GM03348 (cell line): ENCODE measurements at places on chromosomes 16 and 17.
A peak's percentile ranks its signal among the peaks of the same experiment; 100 is the strongest.

DNA sequence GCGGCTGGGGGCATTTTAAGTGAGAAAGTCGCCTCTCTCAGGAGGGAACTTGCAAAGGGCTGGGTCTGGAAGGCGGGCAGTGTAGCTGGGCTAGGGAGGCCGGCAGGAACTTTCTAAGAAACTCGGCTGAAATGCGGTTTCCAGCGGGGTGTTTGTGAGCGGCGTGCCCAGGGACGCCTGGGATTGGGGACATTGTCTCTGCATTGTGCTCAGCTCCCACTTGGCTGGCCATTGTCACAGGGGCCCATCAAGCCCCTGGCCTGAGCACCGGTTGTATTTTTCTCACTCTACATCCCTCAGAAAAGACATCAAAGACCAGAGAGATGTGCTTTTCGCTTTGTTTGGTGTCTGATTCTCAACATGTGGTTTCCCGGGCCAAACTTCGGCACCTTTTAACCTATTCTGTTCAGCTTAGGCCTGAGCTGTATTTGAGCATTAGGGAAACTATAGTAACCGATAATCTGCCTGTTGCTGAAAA is 291.1 kb upstream of the IRX3 start:
- DNase-seq = no peak

GRCh38 chr16:47196457-47196856 is 52.7 kb upstream of the NETO2 start:
- DNase-seq = no peak

GRCh38 chr17:74219576-74220133 is 6.3 kb downstream of the TTYH2 start:
- no peak for DNase-seq

DNA sequence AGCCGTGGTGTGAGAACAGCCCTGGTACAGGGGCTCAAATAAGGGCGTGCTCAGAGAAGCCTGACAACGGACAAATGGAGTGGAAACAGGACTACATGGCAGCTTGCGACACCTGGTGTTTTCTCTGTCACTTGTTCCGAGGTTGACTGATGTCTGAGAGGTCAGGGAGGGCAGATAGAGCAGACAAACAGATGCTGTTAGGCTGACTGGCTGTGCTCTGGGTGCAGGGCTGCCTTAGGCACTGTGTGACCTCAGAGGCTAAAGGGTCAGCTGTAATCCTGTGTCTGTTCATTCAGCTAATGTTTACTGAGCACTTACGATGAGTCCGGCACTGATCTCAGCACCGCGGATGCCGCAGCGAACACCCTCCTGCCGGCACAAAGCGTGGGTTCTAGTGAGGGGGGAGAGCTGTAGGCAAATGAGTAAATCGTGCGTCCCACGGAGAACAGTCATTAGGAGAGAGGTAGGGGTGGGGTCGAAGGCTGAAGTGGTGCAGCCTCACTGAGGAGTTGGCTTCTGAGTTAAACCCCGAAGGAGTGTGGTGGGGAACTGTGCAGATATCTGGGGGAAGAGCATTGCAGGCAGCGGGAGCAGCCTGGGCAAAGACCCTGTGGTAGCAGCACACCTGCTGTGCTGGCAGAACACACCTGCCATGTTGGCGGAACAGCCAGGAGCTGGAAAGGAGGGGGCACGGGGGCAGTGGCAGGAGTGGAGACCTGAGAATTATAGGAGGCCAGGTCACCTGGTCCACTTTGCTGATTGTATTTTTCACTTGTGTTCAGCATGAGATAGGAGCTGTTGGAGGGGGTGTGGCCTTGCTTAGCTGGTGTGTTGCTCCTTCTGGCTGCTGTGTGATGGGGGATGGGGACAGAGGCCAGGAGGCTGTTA is 35.0 kb downstream of the GPT2 start:
- DNase-seq = no peak

- no peak for DNase-seq
These were observed 48.9 kb upstream of the LHX1 start for GRCh38 chr17:36888236-36888951.

DNA sequence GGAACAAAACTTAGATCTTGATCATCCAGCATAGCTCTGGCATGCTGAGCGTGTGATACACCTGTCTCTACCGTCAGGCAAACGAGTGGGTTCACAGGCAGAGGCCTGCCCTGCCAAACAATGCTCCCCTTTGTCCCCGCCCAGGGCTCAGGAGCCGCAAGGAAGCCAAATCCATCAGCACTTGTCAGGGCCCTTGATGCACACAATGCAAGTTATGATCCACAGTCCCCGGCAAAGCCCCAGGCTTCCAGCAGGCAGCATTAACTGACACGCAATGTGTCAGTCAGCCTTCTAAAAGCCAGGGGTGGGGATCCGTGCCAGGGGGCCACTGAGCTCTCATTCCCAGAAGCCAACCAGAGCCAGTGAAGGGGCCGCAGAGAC is 460.9 kb downstream of the SLC39A11 start:
- no peak for DNase-seq

GRCh38 chr17:39527220-39527813 is 66.0 kb downstream of the CDK12 start:
- peak; percentile 23 for DNase-seq

- peak; percentile 82 for DNase-seq
These were observed 19.9 kb upstream of the GPATCH8 start for GRCh38 chr17:44522883-44523671.
